ENCODE measurements at places on chromosomes 11 and 22. TPM values are rescaled to one million over a fixed set of nuclear protein-coding genes. Genes with fewer than 3 reads are reported as not detected.

ABCC8 gene
- total RNA-seq, result 13.0 TPM

OR5M8 gene
- not detected for total RNA-seq

THY1 gene
- 48.9 TPM for total RNA-seq

ARHGAP20 gene
- 3.4 TPM for total RNA-seq

C11orf97 gene
- not detected for total RNA-seq

MIAT gene
- total RNA-seq, result 2.7 TPM

NTM gene
- 4.2 TPM for total RNA-seq

TPP1 gene
- 77.3 TPM for total RNA-seq

DEFB131B gene
- total RNA-seq, result not detected
